ENCODE measurements at places on chromosomes 13 and 19.
A peak's percentile ranks its signal among the peaks of the same experiment; 100 is the strongest.

GRCh38 chr13:98288211-98288610 lies 111.1 kb upstream of the RNF113B start:
- no peak for DNase-seq

GRCh38 chr13:110265682-110266430 lies 41.1 kb downstream of the COL4A1 start:
- DNase-seq, result no peak

- DNase-seq, result peak; percentile 84
Measured at GRCh38 chr19:46192992-46193650, 36.4 kb upstream of the IGFL1 start.

DNA sequence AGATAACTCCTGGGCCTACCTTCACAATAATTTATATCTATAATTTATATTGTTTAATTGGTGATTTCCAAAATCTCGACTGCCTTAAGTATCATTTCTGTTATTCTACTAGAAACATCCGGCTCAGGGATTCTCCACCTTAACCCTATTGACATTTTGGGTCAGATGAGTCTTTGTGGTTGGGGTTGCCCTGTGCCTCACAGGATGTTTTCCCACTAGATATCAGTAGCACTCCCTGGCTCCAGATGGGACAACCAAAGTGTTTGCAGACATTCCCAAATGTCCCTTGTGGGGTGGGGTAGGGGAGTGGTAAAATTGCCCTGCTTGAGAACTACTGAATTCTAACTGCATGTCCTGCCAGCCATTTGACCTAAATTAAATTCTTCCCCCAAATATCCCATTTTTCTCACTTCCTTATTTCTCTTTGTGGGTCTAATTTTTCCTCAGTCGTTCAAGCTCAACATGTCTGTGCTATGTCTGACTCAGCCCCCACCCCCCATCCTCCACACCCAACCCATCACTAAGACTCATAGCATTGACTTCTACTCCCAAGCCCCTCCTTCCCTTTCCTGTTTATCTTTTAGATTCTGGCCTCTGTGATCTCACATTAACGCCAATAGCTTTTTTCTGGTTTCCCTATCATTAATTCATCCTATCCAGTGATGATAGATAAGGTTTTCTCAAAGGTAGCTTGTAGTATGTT lies 545.1 kb downstream of the EFNB2 start:
- DNase-seq, result no peak

- DNase-seq, result no peak
Measured at GRCh38 chr13:57631596-57632275, at the start of gene PCDH17. TSS of gene PCDH17 (plus strand) at chr13:57631744. CDS start at chr13:57632547, 803 bp downstream.

DNA sequence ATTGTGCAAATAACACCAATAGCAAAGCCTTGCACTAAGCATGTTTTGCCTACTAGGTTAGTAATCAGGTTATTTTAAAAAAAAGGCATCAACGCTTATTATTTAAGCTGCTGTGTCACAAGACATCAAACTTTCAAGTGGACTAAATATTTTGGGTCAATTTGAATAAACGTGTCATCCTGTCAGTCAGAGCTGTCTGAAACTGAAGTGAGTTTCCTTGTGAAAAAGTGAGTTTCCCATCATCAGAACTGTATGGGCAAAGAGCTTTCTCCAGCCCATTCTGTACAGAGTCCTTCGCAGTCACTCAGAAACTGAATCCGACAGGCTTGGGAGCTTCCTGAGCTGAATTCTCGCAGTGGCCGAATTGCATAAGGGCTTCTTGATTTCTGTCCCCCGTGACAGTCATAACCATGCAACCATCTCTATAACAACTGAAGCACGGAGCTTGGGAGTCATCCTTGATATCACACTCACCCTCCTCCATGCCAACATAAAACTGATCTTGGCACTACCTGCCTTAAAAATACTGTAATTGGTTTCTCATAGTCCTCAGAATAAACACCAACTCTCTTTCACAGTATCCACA lies 139.8 kb downstream of the MIPEP start:
- DNase-seq, result no peak

DNA sequence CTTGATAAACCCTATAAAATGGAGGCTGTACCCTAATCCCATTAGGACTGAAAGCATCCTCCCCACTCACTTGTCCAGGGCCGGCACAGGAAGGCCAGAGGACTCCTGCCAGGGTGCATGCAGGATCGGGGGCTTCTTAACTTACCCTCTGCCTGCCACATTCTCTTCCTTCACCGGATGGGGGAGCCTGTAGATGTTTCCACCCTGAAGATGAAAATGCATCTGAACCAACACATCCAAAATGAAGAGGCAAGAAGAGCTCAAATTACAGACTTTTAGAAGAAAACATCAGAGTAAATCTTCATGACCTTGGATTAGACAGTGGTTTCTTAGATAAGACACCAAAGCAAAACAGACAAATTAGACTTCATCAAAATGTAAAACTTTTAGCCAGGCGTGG lies 25.9 kb upstream of the NAPA start:
- no peak for DNase-seq

DNA sequence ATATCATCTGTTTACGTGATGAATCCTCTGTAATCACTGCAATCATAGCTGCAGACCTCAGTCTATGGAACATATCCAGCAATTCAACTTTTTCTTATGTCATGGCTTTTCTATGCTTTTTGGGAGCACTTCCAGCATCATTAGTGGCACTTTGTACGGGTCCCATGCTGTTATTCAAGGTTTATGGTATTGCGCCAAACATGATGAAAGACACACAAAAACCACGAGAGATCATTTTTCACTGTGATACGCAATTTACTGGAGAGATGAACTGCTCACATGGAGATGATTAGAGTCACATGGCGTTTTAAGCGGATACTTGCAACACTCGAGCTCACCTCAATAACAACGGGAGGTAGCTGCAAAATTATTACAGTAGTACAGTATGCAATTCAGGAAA lies 2101.7 kb upstream of the PCDH20 start:
- no peak for DNase-seq

DNA sequence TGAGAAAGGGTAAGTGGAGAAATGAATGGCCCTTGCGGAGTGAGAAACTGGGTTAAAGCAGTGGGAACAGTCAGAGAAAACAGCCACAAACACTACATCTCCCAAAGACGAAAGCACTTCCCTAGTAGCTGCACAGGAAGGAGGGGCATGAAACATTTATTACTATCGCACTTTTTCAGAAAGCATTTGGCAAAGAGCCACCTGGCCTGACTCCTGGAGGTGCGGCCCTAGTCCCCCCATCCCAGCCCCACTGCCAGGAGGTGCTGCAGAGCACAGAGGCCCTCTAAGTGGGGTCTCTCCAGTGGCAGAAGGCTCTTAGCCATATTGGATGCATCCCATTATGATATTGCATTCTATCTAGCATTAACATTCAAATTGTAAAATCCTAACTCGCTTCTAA lies 55.8 kb downstream of the MTMR6 start:
- no peak for DNase-seq

DNA sequence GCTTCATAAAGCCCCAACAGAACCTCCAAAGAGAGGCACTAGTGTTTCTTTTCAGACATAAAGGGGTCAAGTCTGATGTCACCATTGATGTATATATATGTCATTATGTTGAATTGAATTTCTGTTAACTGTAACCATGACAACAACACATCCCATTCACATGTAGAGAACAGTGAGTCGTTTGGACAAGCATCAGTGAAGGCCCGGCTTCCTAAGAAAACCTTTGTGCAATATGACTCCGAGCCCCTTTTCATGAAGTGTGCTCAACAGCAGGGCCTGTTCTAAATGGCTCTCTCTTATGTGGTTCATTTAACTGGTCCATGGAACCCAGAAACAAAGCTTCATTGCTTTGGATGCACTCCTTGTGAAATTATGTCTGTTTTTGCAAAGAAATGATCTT lies 67.2 kb upstream of the UBL3 start:
- no peak for DNase-seq

- DNase-seq, result peak; percentile 95
Measured at GRCh38 chr19:48398375-48399235, 5.1 kb downstream of the GRIN2D start.

- DNase-seq, result no peak
Measured at GRCh38 chr19:38544569-38545315, 73.0 kb downstream of the MAP4K1 start.

- no peak for DNase-seq
Measured at GRCh38 chr13:91134803-91135184, 212.7 kb upstream of the MIR17HG start.

GRCh38 chr13:33787051-33787591 lies 30.8 kb upstream of the RFC3 start:
- peak; percentile 6 for DNase-seq
